ENCODE measurements at places on chromosomes 5 and 9. TPM values are rescaled to one million over a fixed set of nuclear protein-coding genes. Genes with fewer than 3 reads are reported as not detected.

ENTPD2 gene
- total RNA-seq, result not detected

HNRNPAB gene
- total RNA-seq, result 55.0 TPM

MIER3 gene
- total RNA-seq, result 35.9 TPM

SEC24A gene
- 27.0 TPM for total RNA-seq

AJM1 gene
- total RNA-seq, result 1.0 TPM

CD180 gene
- total RNA-seq, result 0.09 TPM

ADAMTSL2 gene
- under 0.01 TPM for total RNA-seq

TRAF1 gene
- total RNA-seq, result 1.1 TPM

ATP6V0E1 gene
- total RNA-seq, result 213 TPM

ODF2 gene
- 44.2 TPM for total RNA-seq

IFNB1 gene
- total RNA-seq, result not detected

All from dermis blood vessel endothelial cell (primary cell).